ENCODE measurements at places on chromosomes 11 and 22.

DNA sequence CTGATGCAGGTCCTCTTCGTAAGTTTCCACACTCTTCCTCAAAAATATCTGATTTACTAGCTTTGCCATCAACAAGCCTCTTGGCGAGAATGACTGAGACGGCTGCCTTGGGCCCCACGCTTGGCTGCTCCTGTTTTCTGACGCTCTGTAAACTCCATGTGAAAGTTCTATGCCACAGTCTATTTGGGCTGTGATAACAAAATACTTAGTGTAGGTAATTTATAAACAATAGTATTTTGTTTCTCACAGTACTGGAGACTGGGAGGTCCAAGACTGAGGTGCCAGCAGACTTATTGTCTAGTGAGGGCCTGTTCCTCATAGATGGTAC, 123.2 kb upstream of the SORL1-AS1 start:
- DNase-seq: no peak

- DNase-seq: no peak
These were observed 4.9 kb downstream of the MS4A15 start for GRCh38 chr11:60761436-60762190.

- DNase-seq: no peak
These were observed 34.1 kb downstream of the CCDC15 start for GRCh38 chr11:124988063-124988462.

DNA sequence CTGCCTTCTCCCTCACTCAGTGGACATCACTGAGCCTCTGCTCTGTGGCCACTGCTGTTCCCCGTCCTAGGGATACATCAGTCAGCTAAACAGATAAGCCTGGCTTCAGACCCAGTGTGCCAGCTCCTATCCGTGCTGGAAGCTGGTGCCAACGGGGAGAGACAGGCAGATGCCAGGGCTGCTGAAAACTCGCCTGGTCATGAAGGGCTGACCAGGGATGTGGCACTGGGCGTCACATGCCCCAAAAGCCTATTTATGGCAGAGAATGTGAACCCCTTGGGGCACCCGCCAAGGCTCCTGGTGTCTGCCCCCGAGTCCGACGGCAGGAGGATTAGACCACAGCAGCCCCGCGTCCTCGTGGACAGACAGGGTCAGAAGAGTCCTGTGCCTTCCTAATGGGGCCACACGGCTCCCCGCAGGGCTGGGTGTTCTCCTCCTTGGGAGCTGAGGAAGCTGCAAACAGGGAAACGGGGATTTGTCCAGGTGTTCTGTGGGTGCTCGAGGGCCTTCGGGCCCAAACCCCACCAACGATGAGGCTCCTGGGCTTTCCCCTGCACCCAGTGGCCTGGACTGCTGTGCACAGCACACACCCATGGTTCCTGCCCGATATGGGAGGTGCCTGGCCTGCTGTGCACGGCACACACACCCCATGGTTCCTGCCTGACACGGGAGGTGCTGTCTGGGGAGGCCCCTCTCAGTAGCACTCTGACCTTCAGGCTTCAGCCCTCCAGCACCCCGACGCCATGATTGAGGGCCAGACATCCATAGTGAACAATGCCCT, 19.9 kb downstream of the ANO1 start:
- no peak for DNase-seq

DNA sequence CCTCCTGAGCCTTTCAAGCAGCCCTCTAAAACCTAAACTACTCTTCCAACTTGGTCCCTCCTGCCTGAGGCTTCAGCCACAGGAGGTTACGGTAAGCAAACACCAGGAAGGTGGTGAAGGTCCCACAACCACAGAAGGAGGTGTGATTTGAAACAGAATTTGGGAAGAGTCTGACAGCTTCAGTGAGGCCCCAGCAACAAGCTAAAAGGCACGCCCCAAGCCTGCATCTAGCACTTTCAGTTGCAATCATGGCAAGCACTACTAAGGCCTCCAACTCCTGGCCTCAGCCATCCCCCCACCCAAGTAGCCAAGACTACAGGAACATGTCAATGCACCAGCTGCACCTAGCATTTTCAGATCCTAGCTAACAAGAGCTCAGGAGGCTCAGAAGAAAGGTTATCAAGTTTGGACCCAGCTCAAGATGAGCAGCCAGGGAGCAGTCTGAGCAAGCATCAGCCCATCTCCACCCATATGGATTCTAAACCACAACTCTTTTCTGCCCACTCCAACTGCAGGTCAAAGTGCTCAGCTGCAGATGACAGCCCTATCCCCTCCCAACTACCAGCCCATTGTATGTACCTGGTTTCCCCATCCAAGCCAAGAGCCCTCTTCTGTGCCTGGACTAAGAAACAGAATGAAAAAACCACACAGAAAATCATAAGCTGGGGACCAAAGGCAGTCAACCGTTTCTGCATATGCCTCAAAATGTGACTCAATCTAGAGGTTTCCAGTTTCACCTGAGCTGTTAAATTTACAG, 10.4 kb upstream of the AHNAK start:
- peak; percentile 61 for DNase-seq

DNA sequence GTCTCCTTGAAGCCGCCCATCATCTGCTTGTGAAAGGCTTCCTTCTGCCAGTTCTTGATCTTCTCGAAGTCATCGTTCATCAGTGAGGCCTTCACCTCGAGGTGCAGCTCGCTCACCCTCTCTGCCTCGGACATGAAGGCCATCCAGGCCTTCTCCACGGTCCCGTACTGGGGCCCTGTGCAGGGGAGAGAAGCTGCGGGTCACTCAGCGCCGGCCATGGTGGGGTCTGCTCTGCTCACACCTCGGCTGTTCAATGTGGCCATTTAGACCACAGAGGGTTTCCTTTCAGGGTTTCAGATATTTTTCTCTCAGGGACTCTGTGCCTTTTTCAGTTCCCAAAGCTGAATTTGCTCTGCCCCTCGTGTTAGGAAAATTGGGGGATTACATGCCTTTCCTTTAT, 33.9 kb upstream of the ARFGAP3 start:
- DNase-seq: no peak

DNA sequence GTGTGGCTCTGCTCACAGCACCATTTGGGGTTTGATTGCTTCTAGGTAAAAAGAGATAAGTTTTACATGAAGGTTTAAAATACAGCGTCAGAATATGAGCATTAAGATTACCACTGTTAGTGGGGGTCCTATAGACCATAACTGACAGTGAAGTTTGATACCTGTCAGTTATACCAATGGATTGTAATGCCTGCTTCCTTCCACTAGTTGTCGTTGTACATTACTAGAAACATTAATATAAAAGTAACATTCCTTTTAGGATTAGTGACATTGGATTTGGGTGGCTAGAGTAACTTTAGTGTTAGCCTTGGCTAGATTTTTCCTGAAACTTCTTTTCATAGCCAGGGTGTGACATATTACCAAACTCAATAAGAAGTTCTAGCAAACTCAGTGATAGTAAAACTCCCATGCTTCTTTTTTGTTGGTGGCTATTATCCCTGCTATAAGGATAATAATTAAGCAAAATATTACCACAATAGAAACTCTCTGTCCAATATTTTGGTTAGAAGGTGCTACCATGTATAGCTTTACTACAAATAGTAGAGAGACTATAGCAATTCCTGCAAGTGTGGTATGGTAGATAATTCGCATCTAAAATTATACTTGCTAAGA, 57.1 kb downstream of the FAM181B start:
- DNase-seq: no peak

DNA sequence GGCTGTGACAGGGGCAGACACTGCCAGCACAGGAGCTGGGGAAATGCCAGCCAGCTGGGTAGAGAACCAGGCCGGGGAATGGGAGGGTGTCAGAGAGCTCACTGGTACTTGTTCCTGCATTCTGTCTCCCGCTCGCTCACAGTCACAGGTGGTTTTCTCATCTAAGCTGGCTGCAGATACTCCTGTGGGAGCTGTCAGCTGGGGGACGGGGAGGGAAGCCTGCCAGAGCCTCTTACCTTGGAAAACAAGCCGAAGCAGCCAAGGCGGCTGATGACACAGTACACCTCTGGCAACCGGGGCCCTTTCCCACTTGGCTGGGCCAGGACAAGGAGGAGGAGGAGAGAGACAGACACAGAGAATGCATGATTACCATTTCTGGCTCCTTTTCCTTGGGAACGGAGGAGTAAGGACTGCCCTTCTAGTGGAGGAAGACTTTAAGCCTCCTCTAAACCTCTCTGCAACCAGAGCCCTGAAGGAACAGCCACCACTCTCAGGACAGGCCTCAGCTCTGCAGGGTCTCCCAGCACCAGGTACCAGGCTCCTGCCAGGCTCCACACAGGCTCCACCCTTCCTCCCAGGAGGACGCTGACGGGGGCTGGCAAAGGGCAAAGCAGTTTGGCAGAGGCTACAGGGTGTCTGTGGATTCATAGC, 25.1 kb downstream of the RPL27A start:
- no peak for DNase-seq

- no peak for DNase-seq
These were observed 30.8 kb downstream of the TRMU start for GRCh38 chr22:46366327-46366731.

GRCh38 chr11:70024036-70024772, 53.9 kb upstream of the ANO1 start:
- DNase-seq: no peak

GRCh38 chr11:19323502-19323901, 82.8 kb upstream of the E2F8 start:
- no peak for DNase-seq

- DNase-seq: peak; percentile 46
These were observed 14.3 kb upstream of the PMM1 start for GRCh38 chr22:41603873-41604332.

DNA sequence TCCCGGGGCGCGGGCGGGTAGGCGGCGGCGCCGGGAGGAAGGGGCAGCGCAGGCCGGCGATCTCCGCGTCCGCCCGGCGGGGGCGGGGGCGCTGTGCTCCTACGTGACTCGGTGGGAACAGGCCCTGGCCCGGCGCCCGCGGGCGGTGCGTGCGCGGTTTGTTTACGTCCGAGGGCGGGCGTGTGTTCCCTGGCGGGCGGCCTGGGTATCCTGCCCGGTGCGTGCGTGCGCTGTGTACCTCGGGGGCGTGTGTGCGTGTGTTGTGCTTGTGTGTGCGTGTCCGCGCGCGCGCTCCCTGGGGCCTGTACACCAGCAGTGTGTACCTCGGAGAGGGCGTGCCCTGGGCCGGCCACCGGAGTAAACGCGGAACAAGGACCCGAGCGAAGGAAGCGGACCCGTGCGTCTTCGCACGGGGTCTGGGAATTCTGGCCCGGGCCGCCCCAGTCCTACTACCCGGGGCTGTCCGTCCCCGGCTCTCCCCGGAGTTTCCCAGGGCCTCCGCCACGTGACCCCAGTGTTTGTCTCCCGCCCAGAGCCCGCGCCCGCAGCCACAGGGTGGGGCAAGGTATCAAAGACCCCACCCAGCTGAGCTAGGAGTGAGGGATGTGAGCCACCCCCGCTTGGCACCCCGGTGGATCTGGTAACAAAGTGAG, 769 bp downstream of the MAFF start:
- peak; percentile 55 for DNase-seq

DNA sequence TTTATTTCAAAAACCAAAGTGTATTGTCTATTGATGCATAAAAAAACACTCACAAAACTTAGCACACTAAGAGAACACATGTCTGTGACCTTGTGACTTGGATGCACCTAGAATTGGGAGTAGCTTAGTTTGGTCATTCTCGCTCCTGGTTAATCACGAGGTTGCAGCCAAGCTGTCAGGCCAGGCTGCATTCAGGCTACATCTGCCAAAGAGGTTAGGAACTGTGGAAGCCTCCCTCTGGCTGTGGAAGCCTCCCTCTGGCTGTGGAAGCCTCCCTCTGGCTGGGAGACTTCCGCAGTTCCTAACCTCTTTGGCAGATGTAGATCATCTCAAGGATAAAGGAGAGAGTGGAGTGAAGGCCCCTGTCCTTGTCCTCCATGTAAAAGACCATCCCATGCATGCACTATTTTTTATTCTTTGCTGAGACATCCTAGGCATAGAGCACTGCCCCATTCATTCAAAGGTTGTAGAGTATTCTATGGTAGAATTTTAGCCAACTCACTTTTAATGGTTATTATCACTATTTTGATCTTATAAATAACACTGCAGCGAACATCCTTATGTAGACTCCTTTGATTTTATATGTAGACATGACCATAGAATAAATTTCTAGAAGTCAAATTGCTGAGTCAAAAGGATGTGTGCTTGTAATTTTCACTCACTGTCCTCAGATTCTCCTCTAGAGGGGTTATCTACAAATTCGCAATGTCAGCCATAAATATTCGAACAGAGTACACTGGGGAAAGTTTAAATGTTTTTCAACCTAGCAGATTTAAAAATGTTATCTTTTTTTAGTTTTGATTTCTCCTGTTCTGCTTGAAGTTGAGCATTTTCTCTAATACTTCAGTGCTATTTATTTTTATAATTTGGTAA, 63.0 kb upstream of the IGLL5 start:
- DNase-seq: no peak

DNA sequence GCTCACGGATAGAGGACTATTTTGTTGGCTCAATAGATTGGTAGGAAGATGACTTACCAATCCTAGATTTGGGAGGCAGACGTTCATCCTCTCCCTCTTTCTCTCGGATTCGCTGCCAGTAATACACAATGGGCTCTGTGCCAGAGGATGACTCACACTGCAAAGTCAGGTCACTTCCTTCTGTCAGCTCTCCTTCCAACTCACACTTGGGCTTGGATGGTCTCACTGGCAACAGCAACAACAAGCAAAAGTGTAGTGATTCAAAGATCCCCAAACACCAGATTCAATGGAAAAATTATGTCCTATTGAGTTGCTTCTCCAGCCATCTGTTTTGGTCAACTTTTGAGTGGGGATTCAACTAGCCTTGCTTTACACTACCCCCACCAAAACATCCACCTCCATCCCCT, 21.7 kb upstream of the HSPA8 start:
- DNase-seq: peak; percentile 62

DNA sequence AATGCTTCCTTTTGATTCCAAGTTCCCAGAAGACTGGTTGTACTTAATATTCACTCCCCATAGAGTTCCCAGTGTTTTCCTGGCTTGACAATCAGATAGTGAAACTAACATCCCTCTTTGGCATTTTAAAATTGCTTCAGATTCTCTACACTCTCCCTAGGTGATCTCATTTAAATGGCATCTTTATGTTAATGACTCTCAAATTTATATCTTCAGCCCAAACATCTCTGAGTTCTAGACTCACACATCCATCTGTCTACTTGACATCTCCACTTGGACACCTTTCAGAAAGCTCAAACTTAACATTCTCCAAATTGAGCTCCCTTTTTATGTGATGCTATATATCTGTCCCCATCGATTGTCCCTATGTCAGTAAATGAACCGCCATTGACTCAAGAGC, 232.0 kb downstream of the NTM start:
- no peak for DNase-seq

- peak; percentile 78 for DNase-seq
These were observed at the start of gene IL10RA for GRCh38 chr11:117985953-117986887. Gene IL10RA, plus strand, starts transcription at chr11:117986394. Its CDS starts 74 bp downstream, at chr11:117986468.

DNA sequence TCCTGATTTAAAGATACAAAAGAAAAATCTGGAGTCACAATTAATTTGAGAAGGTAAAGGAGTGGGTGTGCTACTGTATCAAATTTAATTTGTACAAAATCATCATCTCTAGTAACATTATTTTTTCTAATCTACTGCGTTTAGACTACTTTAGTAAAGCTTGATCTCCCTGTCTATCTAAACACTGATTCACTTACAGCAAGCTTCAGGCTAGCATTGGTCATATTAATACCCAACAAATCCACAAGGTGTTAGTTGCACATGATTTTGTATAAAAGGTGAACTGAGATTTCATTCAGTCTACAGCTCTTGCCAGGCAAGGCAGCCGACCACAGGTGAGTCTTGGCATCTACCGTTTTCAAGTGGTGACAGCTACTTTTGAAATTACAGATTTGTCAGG, at the start of gene FSHB:
Gene FSHB, plus strand, starts transcription at position 301 of the 400 bp plus-strand sequence. CDS start 889 bp downstream, outside the sequence.
- no peak for DNase-seq

- no peak for DNase-seq
These were observed 63.8 kb upstream of the WNT7B start for GRCh38 chr22:46040471-46041465.
